Tibial nerve (tissue), 4 donors: ENCODE measurements at places on chromosomes 16 and 17. TPM values are rescaled to one million over a fixed set of nuclear protein-coding genes. Genes with fewer than 3 reads are reported as not detected.

DNA sequence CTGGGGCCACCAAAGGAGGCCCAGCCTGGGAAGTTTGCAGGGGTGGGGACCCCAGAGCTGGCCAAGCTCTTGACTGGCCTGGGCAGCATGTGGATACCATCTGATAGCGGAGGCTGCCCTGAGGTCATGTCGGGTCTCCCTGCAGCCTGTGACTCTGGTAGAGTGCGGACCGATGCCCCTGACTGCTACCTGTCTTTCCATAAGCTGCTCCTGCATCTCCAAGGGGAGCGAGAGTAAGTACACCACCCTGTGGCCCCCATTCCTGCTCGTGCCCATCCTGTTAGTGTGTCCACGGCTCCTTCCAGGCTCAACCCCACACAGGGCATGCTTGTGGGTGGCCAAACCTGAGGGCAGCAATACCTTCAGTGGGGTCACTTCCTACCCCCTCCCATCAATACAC lies 8.0 kb downstream of the CETP start:
- H3K27me3 ChIP-seq: no peaks in the 10 kb centered on the region
- no peaks in the 10 kb centered on the region for H3K36me3 ChIP-seq
- H3K4me3 ChIP-seq: no peak overlapping the region
- no peak for DNase-seq

GRCh38 chr17:36608794-36609497 lies 7.6 kb downstream of the MRM1 start:
- H3K4me1 ChIP-seq: no peaks in the 10 kb centered on the region
- H3K27ac ChIP-seq: no peak overlapping the region
- no peak overlapping the region for H3K4me3 ChIP-seq
- H3K27me3 ChIP-seq: no peaks in the 10 kb centered on the region
- DNase-seq: peak; percentile 35
- H3K36me3 ChIP-seq: no peaks in the 10 kb centered on the region

- no peak for DNase-seq
- peaks cover 67% of the 10 kb centered on the region for H3K36me3 ChIP-seq
- no peak overlapping the region for H3K27ac ChIP-seq
- H3K27me3 ChIP-seq: no peaks in the 10 kb centered on the region
- H3K4me1 ChIP-seq: peaks cover 27% of the 10 kb centered on the region
These were observed 17.8 kb downstream of the MBTPS1 start for GRCh38 chr16:84098939-84099338.

GRCh38 chr16:79347277-79347676 lies 253.3 kb downstream of the MAF start:
- no peaks in the 10 kb centered on the region for H3K4me1 ChIP-seq
- no peak overlapping the region for H3K4me3 ChIP-seq
- H3K27ac ChIP-seq: no peak overlapping the region

The WNK4 gene
- total RNA-seq: 15.6 TPM

The SLC12A3 gene
- total RNA-seq: not detected

DNA sequence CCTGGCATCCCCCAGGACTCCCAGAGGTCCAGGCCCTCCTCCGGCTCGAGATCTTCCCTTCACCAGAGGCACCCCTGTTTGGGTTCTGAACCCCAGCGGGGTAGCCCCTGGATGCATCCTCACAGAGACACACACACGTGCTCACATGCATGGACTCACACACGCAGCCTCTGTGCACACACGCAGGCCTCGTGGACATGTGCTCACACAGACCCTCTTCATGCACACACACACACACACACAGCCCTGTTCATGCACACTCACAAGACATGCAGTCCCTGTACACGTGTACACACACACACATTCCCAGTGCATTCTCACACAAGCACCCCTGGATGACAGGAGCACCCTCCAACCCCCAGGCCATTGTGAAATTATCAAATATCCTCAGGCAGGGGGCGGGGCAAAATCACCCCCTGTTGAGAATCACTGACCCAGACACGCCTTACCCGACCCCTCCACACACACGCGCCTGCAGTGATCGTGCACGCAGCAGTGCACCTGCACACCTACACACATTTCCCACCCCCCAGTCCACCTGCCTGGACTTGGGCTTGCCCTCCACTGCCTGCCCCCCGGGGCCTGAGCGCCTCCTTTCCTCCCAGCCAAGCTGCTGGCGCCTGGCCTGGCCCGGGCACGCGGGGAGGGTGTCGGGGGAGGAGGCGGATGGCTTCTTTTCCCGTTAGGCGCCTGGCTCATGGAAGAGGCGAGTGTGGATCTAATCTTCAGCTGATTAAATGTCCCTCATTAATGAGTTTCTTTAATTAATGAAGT lies 62.6 kb downstream of the ENGASE start:
- H3K27ac ChIP-seq: no peak overlapping the region
- DNase-seq: no peak
- H3K27me3 ChIP-seq: peaks cover 45% of the 10 kb centered on the region
- H3K4me1 ChIP-seq: no peaks in the 10 kb centered on the region
- no peaks in the 10 kb centered on the region for H3K36me3 ChIP-seq
- H3K4me3 ChIP-seq: no peak overlapping the region

The DHRS7C gene
- total RNA-seq: not detected

The SKA2 gene
- 11.7 TPM for total RNA-seq

DNA sequence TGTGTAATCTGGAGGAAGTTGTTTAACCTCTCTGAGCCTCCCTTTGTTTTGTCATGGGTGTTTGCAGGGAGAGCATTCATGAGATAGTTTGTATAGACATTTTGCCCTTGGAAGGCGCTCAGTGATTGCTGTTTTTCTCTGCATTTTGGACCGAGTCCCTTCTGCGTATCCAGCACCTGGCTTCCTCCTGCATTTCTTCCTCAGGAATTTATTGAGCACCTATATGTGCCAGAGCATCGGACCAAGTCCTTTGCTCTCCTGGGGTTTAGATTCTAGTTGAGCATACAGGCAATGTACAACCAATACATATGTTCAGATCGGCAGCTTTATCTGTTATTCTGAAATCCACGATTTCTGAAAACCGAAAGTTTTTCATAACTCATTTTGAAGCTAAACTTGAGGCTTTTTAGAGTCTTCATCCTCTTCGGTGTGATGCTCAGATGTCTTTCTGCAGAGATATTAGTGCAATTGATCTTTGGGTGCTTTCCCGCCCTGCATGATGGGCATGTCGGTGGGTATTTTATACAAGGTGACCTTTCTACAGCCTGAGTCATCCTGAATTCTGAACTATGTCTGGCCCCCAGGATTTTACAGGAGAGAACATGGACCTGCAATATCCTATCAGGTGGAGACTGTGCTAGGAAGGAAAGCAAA lies 4.1 kb downstream of the IL4R start:
- peak overlapping the region; percentile 45 for H3K27ac ChIP-seq
- DNase-seq: no peak
- no peak overlapping the region for H3K4me3 ChIP-seq
- no peaks in the 10 kb centered on the region for H3K36me3 ChIP-seq
- peaks cover 42% of the 10 kb centered on the region for H3K4me1 ChIP-seq
- H3K27me3 ChIP-seq: no peaks in the 10 kb centered on the region

The CHST4 gene
- total RNA-seq: not detected

DNA sequence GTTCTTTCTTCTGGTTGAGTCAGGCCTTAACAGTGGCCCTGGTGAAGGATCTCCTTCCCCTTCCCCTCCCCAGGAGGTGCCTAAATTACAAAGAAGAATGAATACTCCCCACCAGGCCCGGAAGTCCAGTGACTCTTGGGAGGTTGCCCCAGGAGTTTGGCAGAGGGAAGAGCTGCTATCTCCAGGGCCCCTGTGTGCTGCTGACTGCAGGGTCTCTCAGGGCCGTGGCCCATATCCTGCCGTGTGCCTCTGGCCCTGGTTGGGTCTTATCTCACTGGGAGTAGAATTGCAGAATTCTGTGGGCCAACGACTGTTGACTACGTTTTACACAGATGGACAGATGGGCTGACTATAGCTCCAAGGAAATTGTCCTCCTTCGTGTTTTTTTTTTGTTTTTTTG lies 28.0 kb downstream of the AKAP1 start:
- peaks cover 72% of the 10 kb centered on the region for H3K36me3 ChIP-seq
- H3K27ac ChIP-seq: no peak overlapping the region
- peaks cover 27% of the 10 kb centered on the region for H3K4me1 ChIP-seq
- no peak for DNase-seq

The GAS2L2 gene
- total RNA-seq: 1.1 TPM

GRCh38 chr16:79188115-79188738 lies 412.3 kb downstream of the MAF start:
- no peak overlapping the region for H3K4me3 ChIP-seq
- no peak overlapping the region for H3K27ac ChIP-seq
- no peaks in the 10 kb centered on the region for H3K4me1 ChIP-seq
- no peaks in the 10 kb centered on the region for H3K36me3 ChIP-seq

DNA sequence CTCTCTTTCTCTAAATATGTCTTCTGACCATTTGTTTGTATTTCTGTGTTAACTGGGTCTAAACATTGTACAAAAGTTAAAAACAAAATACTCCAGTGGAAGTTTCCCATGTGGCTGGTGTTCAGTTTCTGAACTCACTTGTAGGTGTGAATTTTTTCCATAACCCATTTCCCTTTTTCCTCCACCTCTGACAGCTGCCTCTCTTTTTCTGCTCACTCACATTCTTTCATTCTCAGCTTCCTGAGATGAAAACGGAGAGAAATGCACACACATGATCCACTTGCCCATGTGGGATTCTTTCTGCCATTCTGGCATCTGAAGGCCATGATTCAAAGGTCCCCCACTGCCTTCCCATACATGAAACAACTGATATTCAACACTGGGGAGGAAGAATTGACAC lies 41.1 kb upstream of the ACSM2B start:
- DNase-seq: no peak
- H3K27me3 ChIP-seq: no peaks in the 10 kb centered on the region
- no peak overlapping the region for H3K27ac ChIP-seq
- no peak overlapping the region for H3K4me3 ChIP-seq

- H3K4me1 ChIP-seq: peaks cover 4% of the 10 kb centered on the region
- peaks cover 3% of the 10 kb centered on the region for H3K36me3 ChIP-seq
- H3K4me3 ChIP-seq: no peak overlapping the region
- DNase-seq: no peak
- H3K27ac ChIP-seq: no peak overlapping the region
- H3K27me3 ChIP-seq: no peaks in the 10 kb centered on the region
These were observed 3.8 kb upstream of the TBKBP1 start for GRCh38 chr17:47690121-47690520.
